ENCODE measurements at places on chromosomes 7 and 10.
A peak's percentile ranks its signal among the peaks of the same experiment; 100 is the strongest.

DNA sequence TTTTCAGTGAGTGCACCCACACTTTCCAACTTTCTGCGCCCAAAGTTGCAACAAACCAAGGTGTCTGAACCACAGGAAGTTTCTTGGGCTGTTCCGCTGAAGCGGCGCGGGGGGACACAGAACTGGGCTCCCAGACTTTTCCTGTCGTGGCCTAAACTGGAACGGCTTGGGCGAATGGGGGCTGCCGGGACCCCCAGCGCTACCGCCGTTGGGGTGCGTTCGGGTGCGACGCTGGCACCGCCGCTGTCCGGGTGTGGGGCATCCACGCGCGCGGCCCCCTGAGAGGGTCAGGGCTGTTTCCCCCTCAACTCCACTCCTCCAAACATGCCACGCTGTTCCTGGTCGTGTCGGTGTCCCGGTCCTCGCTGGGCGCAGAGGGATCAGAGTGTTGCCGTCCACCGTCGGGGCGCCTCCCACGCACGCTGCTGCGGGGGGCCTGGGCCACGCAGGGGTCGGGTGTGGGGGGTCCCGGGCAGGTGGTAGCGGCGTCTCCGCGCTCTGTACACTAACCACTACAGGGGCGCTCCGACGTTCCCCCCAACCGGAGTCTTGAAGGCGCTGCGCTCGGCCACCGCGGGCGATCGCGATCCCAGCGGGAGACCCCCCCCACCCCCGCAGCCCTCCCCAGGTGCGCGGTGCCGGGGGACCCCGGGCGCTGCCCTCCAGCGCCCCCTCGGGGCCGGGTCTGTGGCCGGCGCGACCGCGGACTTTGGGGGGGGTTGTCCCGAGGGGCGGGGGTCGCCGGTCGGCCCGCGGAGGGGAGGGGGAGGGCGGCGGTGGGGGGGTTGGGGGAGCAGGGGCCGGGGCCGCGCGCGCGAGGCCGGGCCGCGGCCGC is 2.2 kb upstream of the CUX1 start:
- DNase-seq: peak; percentile 21

GRCh38 chr7:34501156-34501555 is 156.9 kb upstream of the NPSR1 start:
- DNase-seq: no peak

GRCh38 chr7:80136261-80137055 is 1.8 kb downstream of the GNAI1 start:
- DNase-seq: peak; percentile 63

DNA sequence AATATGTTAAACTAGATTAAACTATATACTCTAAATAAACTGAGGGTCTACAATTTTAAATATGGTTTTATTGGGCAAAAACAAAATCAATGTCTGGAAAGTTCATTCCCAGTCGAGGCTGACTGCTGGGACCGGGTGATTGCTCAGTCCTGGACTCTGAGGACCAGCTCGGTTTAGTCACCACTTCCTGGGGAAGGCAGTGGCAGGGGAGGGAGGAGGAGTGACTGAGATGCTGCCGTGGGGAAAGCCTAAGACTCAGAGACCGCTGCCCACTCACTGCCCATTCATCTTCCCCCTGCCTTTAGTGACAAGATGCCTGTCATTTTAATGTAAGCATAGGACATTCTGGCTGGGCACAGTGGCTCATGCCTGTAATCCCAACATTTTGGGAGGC is 29.0 kb downstream of the ATOH7 start:
- DNase-seq: peak; percentile 78

GRCh38 chr10:66192162-66192831 is 733.5 kb upstream of the LRRTM3 start:
- DNase-seq: no peak

- no peak for DNase-seq
Measured at GRCh38 chr10:113085776-113086175, 135.7 kb downstream of the TCF7L2 start.

GRCh38 chr7:21754963-21755362 is 190.7 kb downstream of the CDCA7L start:
- DNase-seq: no peak
